ENCODE measurements at places on chromosomes 7 and 10. TPM values are rescaled to one million over a fixed set of nuclear protein-coding genes. Genes with fewer than 3 reads are reported as not detected.

The SAMD9 gene
- total RNA-seq = 3.1 TPM

The PTF1A gene
- total RNA-seq = not detected

The VWC2 gene
- 3.6 TPM for total RNA-seq

The OR6B1 gene
- total RNA-seq = not detected

The CHST3 gene
- total RNA-seq = 51.3 TPM

The AEBP1 gene
- 31.0 TPM for total RNA-seq

The FAM53B gene
- total RNA-seq = 36.3 TPM

The C10orf90 gene
- not detected for total RNA-seq

The EGR2 gene
- total RNA-seq = 7.7 TPM

The VIPR2 gene
- total RNA-seq = 27.0 TPM

The SLC18A2 gene
- total RNA-seq = 0.27 TPM

The ZNF37A gene
- 8.0 TPM for total RNA-seq

The CDC14C gene
- total RNA-seq = not detected

The TBC1D12 gene
- total RNA-seq = 4.2 TPM

The FAM171A1 gene
- total RNA-seq = 10.5 TPM

Measured in heart left ventricle (tissue), 16 donors.